Inflammatory macrophage treated with lipopolysaccharide for 1 hour (primary cell): ENCODE measurements at places on chromosomes 11 and 22.
A peak's percentile ranks its signal among the peaks of the same experiment; 100 is the strongest.

DNA sequence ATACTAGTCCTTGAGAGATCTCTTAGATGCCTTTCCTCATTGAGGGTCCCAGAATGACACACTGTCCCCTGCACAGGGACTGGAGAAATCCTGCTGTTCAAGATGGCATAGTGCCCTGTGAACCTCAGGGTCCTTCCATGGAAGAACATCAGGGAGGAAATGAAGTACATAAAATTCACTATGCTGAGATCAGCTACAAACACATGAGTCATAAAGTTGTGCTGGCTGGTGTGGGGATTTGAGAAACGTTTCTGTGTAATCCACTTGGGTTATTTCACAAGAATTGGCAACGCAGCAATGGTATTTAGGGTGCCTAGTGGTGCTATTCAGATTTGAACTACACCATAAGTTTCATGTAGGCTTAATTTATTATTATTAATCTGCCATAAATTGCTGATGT lies 174.4 kb downstream of the MAML2 start:
- peak; percentile 91 for DNase-seq

GRCh38 chr11:126411971-126412381 lies 56.5 kb downstream of the ST3GAL4 start:
- DNase-seq, result no peak

DNA sequence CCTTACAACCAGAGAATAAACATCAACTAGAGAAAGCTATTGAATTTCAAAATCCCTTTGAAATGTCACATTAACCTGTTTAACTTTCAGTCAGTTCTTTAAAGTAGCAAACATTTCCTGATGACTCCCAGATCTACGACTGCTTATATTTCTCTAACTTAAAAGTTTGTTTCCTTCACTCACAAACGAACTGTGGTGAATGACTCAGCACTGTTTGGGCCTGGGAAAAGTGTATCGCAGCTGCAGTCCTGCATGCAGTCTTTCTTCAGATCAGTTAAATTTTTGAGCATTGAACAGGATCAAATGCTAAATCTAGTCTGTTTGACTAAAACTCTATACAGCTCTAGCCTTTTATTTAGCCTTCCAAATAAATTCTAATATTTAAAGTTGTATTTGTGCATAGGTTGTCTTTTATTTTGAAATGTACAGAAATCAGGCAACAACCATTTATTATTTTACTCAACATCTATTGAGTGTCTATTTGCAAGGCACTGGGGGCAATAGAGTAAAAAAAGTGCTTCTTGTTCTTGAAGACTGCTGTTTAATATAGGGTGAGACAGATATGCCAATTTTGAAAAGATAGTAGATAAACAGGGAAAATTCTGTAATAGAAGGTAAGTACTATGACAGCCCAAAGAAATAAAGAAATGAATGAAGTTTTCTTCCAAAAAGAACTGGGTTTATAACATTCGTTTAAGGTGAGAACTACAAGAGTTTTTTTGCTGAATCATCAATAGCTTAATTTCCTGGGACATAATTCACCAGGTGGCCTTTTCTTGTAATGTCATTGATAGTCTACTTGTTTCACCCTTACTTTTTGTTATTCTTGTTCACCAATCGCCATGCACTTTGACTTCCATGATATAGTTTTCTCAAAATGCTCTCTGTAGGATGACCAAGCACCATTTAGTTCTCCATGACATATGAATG lies 235.4 kb downstream of the METTL15 start:
- no peak for DNase-seq

DNA sequence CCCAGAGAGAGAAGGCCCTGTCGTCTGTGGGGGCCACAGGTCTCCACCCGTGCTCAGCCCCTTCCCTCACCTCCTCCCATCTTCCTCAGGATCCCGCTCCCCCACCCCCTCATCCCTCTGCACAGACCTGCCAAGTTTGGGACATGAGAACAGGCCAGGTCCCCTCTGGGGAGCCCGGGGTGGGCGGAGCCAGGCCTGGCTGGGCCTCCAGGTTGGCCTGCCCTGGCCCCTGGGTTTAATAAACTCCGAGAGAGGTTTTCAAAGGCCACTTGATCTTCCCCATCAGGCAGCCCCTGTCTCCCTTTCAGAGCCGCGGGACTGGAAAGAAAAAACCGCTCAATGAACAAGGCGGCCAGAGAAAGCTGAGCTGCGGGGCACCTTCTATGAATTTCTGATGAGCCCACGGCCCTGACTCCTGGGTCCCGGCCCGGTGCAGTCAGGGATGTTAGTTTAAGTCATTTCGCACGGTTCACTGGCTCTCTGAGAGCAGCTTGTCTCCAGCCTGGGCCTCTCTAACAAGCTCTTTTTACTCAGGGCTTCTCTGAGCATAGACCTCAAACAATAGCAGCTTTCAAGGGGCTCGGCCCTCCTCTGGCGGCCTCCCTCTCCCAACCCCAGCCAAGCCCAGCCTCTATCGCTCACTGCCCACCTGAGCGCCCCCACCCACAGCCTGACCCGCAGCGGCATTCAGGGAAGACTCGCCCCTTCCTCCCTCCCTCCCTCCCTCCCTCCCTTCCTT lies 64.8 kb downstream of the RPUSD4 start:
- DNase-seq, result no peak
